Left ventricle myocardium inferior (tissue), 1 donor: ENCODE measurements at places on chromosomes 6 and 20.

DNA sequence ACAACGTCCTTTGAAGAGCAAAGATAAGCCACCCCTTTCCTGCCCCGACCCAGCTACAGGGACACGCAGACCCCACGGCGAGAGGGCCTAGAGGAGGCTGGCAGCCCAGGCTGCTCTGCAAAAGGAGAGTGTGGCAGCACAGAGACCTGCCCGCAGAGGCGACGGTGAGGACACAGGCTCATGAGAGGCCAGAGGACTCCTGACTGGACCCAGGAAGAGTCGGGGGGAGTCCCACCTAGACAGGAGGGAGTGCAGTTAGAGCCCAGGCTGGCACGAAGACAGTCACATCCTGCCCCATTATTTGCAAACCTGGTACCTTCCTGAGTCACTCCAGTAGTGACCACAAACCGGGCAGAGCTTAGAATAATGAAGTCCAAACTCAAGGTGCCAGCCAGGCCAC lies 227.7 kb upstream of the CDH4 start:
- no peak for DNase-seq
- H3K4me1 ChIP-seq, result no peaks in the 10 kb centered on the region
- no peak overlapping the region for H3K4me3 ChIP-seq
- no peak overlapping the region for H3K27ac ChIP-seq
- H3K36me3 ChIP-seq, result no peaks in the 10 kb centered on the region

GRCh38 chr20:38209054-38209675 lies 44.1 kb upstream of the TGM2 start:
- no peaks in the 10 kb centered on the region for H3K36me3 ChIP-seq
- H3K27me3 ChIP-seq, result no peaks in the 10 kb centered on the region
- no peak overlapping the region for H3K4me3 ChIP-seq
- DNase-seq, result peak; percentile 82

GRCh38 chr6:38134704-38135088 lies 315.2 kb downstream of the ZFAND3 start:
- no peaks in the 10 kb centered on the region for H3K36me3 ChIP-seq
- H3K27me3 ChIP-seq, result no peaks in the 10 kb centered on the region
- no peak for DNase-seq
- H3K27ac ChIP-seq, result peak overlapping the region; percentile 60

GRCh38 chr6:28107506-28107905 lies 16.9 kb upstream of the ZSCAN16 start:
- H3K36me3 ChIP-seq, result no peaks in the 10 kb centered on the region
- DNase-seq, result no peak
- no peak overlapping the region for H3K27ac ChIP-seq
- H3K4me3 ChIP-seq, result no peak overlapping the region
- H3K27me3 ChIP-seq, result no peaks in the 10 kb centered on the region
- H3K4me1 ChIP-seq, result peaks cover 11% of the 10 kb centered on the region

DNA sequence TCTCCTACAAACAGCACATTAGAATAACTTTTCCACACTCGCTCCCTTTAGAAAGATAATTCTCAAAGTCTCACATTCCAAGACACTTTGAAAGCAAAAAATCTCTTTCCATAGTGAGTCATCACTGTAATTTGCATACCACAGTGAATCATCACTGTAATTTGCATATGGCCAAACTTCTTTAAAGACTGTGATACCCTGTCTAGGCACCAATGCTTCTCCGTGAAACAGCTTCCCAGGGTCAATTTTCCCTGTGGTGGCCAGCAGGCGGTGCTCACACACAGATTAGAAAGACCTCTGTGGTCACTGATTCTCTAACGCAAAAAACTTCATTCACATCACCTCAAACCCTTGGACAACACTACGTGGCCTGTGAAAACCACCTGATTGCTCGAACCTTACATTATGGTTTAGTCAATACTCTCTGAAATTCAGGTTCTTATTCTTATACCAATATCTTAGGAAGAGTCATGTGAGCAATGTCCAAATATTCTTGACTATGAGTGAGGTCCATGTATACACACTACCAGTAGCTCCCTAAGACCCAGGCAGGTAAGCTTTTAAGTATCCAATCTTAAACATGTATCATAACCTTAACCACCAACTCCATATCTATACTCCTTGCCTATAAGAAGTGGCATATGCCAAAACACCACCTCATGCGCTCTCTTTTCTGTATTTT lies 78.5 kb upstream of the PHACTR1 start:
- peak; percentile 28 for DNase-seq
- no peak overlapping the region for H3K27ac ChIP-seq
- no peak overlapping the region for H3K4me3 ChIP-seq
- H3K36me3 ChIP-seq, result no peaks in the 10 kb centered on the region
